ENCODE measurements at places on chromosomes 1 and 21.

GRCh38 chr1:245290836-245291235 lies 136.1 kb downstream of the KIF26B start:
- DNase-seq = no peak

- DNase-seq = no peak
These were observed 19.8 kb downstream of the NENF start for GRCh38 chr1:212452323-212453155.

DNA sequence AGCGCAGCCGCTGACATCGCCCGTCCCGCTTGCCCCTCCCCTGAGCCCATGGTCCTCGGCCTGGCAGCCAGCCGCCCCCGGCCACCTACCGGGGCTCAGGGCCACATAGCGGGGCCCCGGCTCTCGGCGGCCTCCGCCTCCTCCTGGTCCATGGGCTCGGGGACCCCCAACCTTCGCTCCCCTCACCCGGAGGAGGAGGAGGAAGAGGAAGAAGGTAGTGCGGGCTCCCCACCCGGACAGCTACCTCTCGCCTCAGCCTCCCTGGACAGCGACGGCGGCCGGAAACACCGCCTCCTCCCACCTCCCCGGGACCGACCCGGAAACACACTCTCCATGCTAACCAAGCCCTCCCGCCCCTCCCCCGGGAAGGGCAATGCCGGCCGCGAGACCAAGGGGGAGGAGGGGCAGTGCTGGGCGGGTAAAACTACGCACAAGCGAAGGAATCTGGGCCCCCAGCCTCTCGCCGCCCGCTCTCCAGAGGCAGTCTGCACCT lies at the start of gene KIAA0319L:
Gene KIAA0319L (minus strand): TSS at position 286 of the 493 bp plus-strand sequence. CDS start 2,912 bp downstream, outside the sequence.
- DNase-seq = no peak

- DNase-seq = no peak
These were observed 51.7 kb downstream of the ZP4 start for GRCh38 chr1:237838904-237839534.

GRCh38 chr1:147377263-147378246 lies 135.1 kb downstream of the CHD1L start:
- DNase-seq = no peak

GRCh38 chr1:55338448-55338820 lies 123.3 kb upstream of the USP24 start:
- DNase-seq = no peak

GRCh38 chr21:40833184-40833583 lies 13.8 kb downstream of the DSCAM start:
- no peak for DNase-seq

- no peak for DNase-seq
These were observed 13.7 kb downstream of the BLACAT1 start for GRCh38 chr1:205442051-205442725.

GRCh38 chr1:54766726-54767125 lies 2.4 kb upstream of the PARS2 start:
- DNase-seq = no peak

DNA sequence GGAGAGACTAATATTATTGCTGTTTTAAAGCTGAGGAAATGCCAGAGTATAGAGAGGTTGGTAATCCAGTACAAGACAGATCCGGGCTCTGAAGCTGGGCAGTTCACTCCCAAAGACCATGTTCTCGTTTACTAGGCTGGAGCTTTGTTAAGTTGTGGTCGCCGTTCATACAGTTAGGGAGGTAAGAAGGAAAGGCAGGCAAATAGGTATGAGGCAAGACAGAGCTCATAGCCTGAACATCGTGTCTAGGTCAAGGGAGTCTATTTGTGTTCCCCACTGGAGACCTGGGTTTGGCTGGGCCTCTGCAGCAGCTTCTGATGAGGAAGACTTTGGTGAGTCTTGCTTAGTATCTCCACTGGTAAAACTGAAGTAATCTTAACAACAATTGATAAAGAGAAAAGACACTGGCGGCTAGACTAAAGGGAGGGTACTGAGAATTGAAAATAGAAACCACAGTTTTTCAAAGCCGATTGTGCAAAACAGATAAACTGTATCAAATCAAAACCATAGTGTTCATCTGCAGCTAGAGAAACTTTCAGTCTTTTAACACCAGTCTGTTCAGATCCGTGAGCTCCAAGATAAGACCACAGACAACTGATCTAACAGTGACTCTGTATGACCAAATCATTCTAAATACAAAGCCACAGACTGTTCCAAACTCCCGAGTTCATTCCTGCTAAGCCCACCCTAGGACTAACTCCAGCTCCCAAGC lies 217.0 kb upstream of the FAM78B start:
- DNase-seq = no peak

DNA sequence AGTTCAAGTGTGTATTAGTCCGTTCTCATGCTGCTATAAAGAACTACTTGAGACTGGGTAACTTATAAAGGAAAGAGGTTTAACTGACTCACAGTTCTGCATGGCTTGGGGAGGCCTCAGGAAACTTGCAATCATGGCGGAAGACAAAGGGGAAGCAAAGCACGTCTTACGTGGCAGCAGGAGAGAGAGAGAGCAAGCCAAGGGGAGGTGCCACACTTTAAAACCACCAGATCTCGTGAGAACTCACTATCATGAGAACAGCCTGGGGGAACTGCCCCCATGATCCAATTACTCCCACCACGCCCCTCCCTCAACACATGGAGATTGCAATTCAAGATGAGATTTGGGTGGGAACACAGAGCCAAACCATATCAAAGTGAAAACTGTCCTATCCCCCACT lies 4.1 kb upstream of the MIS18A start:
- no peak for DNase-seq

DNA sequence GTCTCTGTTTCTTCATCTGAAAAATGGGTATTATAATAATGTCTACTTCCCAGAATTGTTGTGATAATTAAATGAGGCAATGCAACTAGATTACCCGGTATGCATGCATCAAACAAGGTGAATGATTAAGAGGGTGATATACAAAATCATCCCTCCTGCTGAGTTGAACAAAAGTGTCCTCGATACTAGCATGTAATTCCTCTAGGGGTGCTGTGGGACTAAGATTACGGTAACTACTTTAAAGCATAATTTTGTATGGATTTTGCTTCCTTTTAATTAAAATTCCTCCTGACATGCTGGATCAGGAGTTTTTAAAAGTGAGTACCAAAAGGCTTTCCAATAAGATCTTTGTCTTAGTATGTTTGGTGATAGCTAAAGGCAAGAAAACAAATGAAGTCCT lies 98.7 kb upstream of the PRMT6 start:
- DNase-seq = no peak

- DNase-seq = no peak
These were observed at the start of gene SELP for GRCh38 chr1:169630006-169630405. Gene SELP, minus strand, starts transcription at chr1:169630124. Its CDS starts 50 bp downstream, at chr1:169630074.

DNA sequence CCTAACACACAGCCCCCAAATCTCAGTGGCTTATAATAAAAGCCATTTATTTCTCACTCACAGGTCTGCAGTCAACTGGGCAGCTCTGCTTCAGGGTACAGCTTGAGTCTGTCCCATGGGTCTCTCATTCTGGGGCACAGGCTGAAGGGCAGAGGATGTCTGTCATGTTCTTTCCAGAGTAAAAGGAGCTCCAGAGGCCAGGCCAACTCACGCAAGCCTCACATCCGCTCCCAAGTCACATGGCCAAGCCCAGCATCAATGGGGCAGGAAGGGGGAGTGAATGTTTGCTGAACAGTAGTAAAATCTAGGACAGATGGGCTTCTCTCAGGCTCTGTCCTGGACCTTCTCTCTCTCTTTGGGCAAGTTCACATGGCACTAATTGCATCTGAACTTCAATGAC lies 7.1 kb upstream of the SSBP3 start:
- no peak for DNase-seq

DNA sequence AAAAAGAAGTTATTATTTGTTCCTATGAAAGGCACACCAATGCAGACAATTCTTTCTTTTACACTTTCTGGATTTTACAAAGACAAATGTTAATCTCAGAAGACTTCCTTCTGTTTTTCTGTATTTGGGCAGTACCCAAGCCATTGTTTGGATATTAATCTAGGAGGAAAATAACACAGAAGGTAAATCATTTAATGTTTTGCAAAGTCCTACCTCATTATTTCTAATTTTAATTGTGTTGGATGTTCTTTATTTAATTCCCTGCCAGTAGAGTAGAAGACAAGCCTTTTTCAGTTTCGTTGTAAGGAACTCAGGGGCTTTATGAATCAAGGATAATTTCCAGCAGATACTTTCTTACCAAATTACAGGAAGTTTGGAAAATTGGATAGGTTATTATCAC lies 118.3 kb downstream of the VPS13D start:
- DNase-seq = no peak

- DNase-seq = no peak
These were observed 20.2 kb downstream of the PROK1 start for GRCh38 chr1:110471131-110471530.

All from activated CD8-positive, alpha-beta memory T cell treated with anti-CD3 and anti-CD28 coated beads for 48 hours (primary cell).